ENCODE measurements at places on chromosomes 1 and 21. TPM values are rescaled to one million over a fixed set of nuclear protein-coding genes. Genes with fewer than 3 reads are reported as not detected.

SYDE2 gene
- 2.3 TPM for total RNA-seq

ZYG11A gene
- total RNA-seq: 0.10 TPM

COL16A1 gene
- total RNA-seq: not detected

THAP3 gene
- 19.2 TPM for total RNA-seq

CD5L gene
- total RNA-seq: not detected

IGSF3 gene
- total RNA-seq: 0.08 TPM

OR2T35 gene
- not detected for total RNA-seq

MYBPH gene
- not detected for total RNA-seq

PRKAA2 gene
- total RNA-seq: not detected

CNR2 gene
- 0.29 TPM for total RNA-seq

HSD3B2 gene
- not detected for total RNA-seq

C2CD2 gene
- 6.1 TPM for total RNA-seq

LCE3E gene
- total RNA-seq: not detected

CD48 gene
- total RNA-seq: 401 TPM

DMRTA2 gene
- not detected for total RNA-seq

RBM8A gene
- 169 TPM for total RNA-seq

SPRR2B gene
- not detected for total RNA-seq

U2AF1 gene
- total RNA-seq: 50.8 TPM

SH2D1B gene
- total RNA-seq: not detected

PRRX1 gene
- total RNA-seq: not detected

SRGAP2 gene
- total RNA-seq: 65.1 TPM

ALG14 gene
- total RNA-seq: 2.1 TPM

S100A7 gene
- not detected for total RNA-seq

F13B gene
- not detected for total RNA-seq

DDR2 gene
- 0.08 TPM for total RNA-seq

Measured in activated naive CD4-positive, alpha-beta T cell treated with anti-CD3 and anti-CD28 coated beads, Interleukin-2, amount 10 ng/mL, durations not matched to agents 5 hours and 36 hours (primary cell).